Activated T-helper 1 cell treated with anti-CD3 and anti-CD28 coated beads, Interleukin-12 subunit alpha, Interleukin-12 subunit beta, Interleukin-2, Interleukin-4 antibody, amounts not matched to agents 30 ng/mL and 10 ng/mL and 1 ng/mL, durations not matched to agents 14 hours and 24 hours and 36 hours (primary cell): ENCODE measurements at places on chromosomes 11 and 22. TPM values are rescaled to one million over a fixed set of nuclear protein-coding genes. Genes with fewer than 3 reads are reported as not detected.

- H3K36me3 ChIP-seq: peaks cover 23% of the 10 kb centered on the region
- DNase-seq: no peak
- H3K4me3 ChIP-seq: peak overlapping the region; percentile 93
- H3K27me3 ChIP-seq: peaks cover 12% of the 10 kb centered on the region
Observed at GRCh38 chr11:106021181-106021966, 666 bp downstream of the MSANTD4 start.

The DMC1 gene
- total RNA-seq: 11.2 and 11.7 TPM in 2 replicates

The C1QTNF5 gene
- total RNA-seq: not detected in 2 replicates

DNA sequence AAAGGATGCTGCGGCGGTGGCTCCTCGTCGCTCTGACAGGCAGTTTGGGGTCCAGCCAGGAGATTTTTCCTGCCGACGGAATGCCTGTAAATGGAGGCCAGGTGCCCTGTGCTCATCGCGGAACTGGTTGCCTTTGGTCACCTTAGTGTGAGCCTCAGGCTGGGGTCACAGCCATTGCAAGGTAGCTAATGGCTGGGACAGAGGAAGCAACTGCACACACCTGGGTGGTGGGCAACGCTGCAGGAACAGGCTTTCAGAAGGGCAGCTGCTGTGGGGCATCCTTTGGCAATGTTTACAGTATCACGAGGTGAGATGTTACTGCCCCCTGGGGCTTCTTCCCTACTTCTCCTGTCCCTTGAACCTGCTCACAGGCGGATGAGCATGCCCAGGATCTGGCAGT lies 205.5 kb downstream of the GRIK4 start:
- H3K27me3 ChIP-seq: peaks cover 5% of the 10 kb centered on the region
- no peak overlapping the region for H3K27ac ChIP-seq
- H3K36me3 ChIP-seq: no peaks in the 10 kb centered on the region
- DNase-seq: no peak
- no peak overlapping the region for H3K4me3 ChIP-seq
- H3K4me1 ChIP-seq: no peaks in the 10 kb centered on the region

DNA sequence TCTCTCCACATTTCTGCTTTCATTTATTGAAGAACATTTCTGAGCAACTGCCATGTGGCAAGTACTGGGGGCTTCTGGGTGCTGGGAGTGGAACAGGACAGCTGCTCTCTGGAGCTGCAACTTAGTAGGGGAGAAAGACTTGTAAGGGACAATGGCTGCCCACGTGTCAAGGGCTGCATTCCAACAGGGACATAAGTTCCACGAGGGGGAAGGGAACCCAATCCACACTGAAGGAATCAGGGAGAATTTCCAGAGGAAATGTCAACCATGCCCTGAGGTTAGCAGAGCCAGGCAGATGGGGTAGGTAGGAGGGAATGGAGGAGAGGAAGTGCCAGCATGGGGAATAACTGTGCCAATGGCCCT lies 1.7 kb downstream of the MAPK8IP2 start:
- no peak for DNase-seq
- no peaks in the 10 kb centered on the region for H3K4me1 ChIP-seq
- H3K27me3 ChIP-seq: peaks cover 43% of the 10 kb centered on the region
- H3K36me3 ChIP-seq: peaks cover 4% of the 10 kb centered on the region
- no peak overlapping the region for H3K27ac ChIP-seq

- no peak for DNase-seq
- peaks cover 17% of the 10 kb centered on the region for H3K36me3 ChIP-seq
- H3K27me3 ChIP-seq: no peaks in the 10 kb centered on the region
- no peak overlapping the region for H3K27ac ChIP-seq
Observed at GRCh38 chr11:108221911-108222573, 396 bp downstream of the NPAT start.

The SERPIND1 gene
- not detected in 2 replicates for total RNA-seq

GRCh38 chr11:43866520-43866919 lies 14.1 kb upstream of the ALKBH3 start:
- H3K27ac ChIP-seq: no peak overlapping the region
- DNase-seq: no peak
- no peak overlapping the region for H3K4me3 ChIP-seq
- H3K27me3 ChIP-seq: peaks cover 35% of the 10 kb centered on the region

The XRCC6 gene
- 367 and 368 TPM in 2 replicates for total RNA-seq

- no peaks in the 10 kb centered on the region for H3K4me1 ChIP-seq
- no peaks in the 10 kb centered on the region for H3K27me3 ChIP-seq
- H3K27ac ChIP-seq: no peak overlapping the region
- no peak overlapping the region for H3K4me3 ChIP-seq
- no peak for DNase-seq
- no peaks in the 10 kb centered on the region for H3K36me3 ChIP-seq
Observed at GRCh38 chr11:16805938-16806337, 67.5 kb downstream of the C11orf58 start.
